Activated naive CD4-positive, alpha-beta T cell treated with anti-CD3 and anti-CD28 coated beads for 36 hours (primary cell): ENCODE measurements at places on chromosomes 2 and 18.

DNA sequence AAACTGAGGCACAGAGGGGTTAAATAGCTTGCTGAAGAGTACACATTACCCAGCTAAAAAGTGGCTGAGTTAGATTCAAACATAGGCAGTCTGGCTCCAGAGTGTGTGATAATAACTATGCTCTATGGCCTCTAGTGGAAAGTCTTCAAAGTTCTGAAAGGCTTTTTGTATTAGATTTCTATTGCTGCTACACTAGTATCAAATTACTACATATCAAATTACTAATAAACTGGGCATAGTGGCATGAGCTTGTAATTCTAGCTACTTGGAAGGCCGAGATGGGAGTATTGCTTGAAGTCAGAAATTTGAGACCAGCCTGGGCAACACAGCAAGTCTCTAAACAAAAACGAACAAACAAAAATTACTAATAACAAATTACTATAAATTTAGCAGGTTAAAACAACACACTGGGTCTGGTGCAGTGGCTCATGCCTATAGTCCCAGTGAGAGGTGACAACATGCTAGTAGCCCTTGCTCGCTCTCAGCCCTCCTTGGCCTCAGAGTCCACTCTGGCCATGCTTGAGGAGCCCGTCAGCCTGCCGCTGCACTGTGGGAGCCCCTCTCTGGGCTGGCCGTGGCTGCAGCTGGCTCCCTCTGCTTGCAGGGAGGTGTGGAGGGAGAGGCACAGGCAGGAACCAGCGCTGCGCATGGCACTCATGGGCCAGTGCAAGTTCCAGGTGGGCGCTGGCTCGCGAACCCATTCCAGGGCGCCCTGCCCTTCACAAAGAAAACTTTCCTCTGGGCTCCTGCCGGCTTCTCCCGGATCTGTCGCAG, 38.2 kb upstream of the TWSG1 start:
- DNase-seq, result no peak

DNA sequence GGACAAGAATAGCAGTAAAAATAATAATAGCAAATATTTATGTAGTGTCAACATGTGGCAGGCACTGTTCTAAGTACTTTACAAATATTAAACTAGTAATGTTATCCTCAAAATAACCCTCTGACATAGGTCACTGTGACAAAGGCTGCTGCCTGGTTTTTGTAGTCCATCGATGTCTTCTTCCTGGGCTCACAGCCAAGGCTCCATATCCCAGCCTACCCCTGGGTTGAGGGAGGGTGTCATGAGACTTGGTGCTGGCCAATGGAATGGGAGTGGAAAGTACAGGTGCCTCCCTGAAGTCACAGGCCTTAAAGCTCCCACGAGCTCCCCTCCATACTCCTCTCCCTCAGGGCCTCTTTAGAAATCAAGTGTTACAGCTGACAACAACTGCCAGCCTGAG, 159.3 kb downstream of the CYRIA start:
- no peak for DNase-seq

DNA sequence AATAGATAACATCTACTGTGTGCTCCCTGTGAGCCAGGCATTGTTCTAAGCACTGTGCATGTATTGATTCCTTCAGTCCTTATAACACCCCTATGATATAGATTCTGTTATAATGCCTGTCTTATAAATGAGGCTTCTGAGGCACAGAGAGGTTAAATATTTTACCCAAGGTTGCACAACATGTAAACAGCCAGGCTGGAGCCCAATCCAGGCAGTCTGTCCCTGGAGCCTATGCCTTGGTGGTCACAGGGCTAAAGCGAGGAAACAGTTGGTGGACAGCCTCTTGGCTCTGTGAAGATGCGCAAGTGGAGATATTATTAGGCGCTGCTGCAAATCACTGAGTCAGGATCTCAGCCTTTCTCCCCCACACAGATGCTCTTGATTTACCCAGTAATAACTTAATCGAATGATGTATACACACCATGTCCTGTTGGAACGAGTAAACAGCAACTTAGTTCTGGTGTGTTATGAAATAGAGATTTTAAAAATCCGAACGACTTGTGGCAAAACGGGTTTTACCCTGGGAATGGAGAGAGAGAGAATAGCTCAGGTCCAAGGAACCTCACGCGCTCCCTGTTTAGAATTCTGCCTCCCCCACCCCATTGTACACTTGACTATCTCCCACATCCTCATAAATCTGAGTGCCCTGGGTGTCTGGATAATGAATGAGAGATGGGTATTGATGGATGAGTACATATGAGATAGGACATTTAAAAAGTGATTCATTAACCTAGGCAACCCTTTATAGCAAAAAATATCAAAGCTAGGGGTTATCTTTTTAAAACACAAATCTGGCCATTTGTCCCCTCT, 231.9 kb downstream of the BCL2 start:
- DNase-seq, result no peak

GRCh38 chr18:44601447-44601846, 79.2 kb upstream of the SETBP1 start:
- no peak for DNase-seq

DNA sequence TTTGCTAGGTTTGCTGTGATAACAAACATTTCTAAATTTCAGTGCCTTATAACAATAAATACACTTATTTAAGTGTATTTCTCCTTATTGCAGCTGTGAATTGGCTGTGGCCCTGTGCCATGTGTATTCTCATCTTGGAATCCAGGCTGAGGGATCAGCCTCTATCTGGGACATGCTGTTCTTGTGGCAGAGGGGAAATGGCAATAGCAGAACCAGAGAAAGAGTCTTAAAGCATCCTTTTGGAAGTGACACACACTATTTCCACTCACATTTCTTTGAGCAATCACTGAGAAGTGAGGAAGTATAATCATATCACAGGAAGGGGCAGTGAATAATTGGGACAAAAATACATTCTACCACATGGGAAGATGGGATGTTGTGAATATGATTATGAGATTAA, 66.2 kb upstream of the PROKR1 start:
- no peak for DNase-seq
